ENCODE measurements at places on chromosomes 7 and 10.

DNA sequence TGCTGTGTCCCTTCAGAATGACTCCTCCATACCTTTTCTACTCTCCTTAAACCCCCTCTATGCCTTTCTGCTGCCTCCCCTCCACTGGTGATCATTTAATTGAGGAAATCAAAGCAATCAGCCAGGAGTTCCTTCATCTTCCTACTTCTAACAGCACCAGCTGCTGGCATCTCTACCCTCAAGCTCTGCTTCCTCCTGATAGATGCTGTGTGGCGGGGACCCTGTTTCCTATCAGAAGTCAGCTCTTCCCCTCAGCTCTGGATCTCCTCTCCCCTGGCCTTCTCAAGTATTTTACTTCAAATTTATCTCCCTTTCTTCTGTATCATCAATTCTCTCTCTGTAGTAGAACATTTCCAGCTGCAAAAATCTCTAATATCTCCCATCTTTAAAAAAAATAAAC is 183.7 kb downstream of the ELMO1 start:
- H3K27me3 ChIP-seq: no peaks in the 10 kb centered on the region
- no peak for DNase-seq
- H3K4me3 ChIP-seq: no peak overlapping the region
- no peak overlapping the region for H3K27ac ChIP-seq
- H3K36me3 ChIP-seq: no peaks in the 10 kb centered on the region
- no peaks in the 10 kb centered on the region for H3K4me1 ChIP-seq

DNA sequence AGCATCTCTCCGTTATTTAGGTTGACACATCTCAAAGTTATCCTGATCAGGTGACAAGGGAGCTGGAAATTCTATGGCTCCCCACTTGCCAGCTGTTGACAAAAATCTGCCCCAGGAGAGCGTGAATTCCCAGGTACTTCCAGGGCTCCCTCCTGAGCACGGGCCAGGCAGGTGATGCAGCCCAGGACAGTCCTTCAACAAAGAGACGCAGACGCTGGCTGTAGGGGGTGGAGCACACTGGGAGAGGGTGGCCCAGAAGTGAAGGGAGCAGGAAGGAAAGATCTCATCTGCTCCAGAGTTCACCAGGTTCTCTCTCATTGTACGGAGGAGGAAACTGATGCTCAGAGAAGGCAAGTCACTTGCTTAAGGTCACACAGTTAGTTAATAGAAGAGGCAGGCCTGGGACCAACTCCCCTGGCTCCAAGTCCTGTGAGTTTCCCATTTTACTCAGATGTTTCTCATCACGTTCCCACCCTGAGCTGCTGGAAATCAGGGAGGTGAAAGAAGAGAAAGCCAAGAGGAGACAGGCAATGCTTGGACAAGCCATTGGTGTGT is 41.0 kb upstream of the CHST3 start:
- no peak overlapping the region for H3K4me3 ChIP-seq
- no peak overlapping the region for H3K27ac ChIP-seq
- no peak for DNase-seq

- no peak overlapping the region for H3K4me3 ChIP-seq
- no peaks in the 10 kb centered on the region for H3K36me3 ChIP-seq
- H3K27ac ChIP-seq: no peak overlapping the region
- H3K27me3 ChIP-seq: no peaks in the 10 kb centered on the region
- no peaks in the 10 kb centered on the region for H3K4me1 ChIP-seq
Measured at GRCh38 chr10:10125676-10126075, 892.0 kb upstream of the CELF2 start.

- H3K4me3 ChIP-seq: peak overlapping the region; percentile 26
- no peak for DNase-seq
- no peaks in the 10 kb centered on the region for H3K36me3 ChIP-seq
- peaks cover 38% of the 10 kb centered on the region for H3K4me1 ChIP-seq
- peak overlapping the region; percentile 71 for H3K27ac ChIP-seq
Measured at GRCh38 chr10:22667093-22667480, 47.3 kb downstream of the PIP4K2A start.

- H3K36me3 ChIP-seq: no peaks in the 10 kb centered on the region
- H3K27me3 ChIP-seq: no peaks in the 10 kb centered on the region
- no peak overlapping the region for H3K27ac ChIP-seq
- H3K4me1 ChIP-seq: peaks cover 10% of the 10 kb centered on the region
Measured at GRCh38 chr10:93907059-93907458, 13.3 kb downstream of the SLC35G1 start.

DNA sequence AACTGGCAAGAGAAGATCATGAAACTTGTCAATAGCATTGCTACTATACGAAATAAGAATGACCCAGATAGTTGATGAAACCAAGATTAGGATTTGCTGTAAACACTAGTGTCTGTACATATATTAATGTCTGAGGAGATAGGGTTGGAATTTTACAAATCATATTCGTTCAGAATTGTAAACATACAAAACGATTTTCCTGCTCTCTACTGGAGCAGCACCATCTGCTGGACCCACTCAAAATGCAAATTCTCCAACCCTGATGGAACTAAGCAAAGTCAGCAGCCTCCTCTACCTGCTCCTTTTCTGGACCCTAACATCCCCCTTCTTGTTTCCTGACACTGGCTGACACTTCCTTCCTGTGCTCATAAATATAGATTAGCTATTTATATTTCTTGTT is 29.4 kb upstream of the SGMS1 start:
- no peaks in the 10 kb centered on the region for H3K36me3 ChIP-seq
- peak; percentile 20 for DNase-seq
- H3K4me3 ChIP-seq: no peak overlapping the region
- H3K27ac ChIP-seq: no peak overlapping the region
